ENCODE measurements at places on chromosomes 11 and 22.

DNA sequence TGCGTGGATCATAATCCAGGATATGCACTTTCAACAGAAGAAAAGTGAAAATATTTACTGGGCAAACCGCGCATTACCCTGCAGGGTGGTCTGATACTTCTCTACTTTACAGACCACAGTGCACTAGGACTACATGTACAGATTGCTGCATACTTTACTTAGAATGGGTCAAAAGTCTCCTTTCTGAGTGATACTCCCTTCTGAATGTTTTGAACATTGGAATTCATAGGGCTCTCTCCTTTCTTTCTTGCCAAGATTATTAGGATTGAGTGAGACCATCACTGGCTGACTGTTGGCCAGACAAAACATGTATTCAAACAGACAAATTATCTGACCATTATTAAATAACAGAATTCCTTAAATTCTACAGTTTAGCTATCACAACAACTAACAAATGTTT lies 6.6 kb upstream of the FIBIN start:
- no peak for DNase-seq

DNA sequence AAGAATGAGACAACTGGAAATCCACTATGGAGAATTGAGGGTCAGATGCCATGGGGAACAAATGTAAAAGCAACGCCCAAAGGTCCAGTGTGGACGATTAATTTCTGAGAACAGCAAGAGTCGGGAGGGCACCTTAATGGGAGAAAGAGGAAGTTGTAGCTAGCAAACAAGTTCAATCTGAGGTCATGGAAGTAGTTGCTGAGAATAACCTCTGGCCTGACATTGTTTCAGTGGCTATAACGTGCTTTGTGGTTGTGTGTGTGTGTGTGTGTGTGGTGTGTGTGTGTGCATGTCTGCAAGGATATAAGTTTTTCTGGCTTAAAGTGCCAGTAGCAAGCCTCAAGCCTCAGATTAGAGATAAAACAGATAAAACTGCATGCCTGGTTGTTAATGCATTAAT lies 1630.1 kb upstream of the TENM4 start:
- no peak for DNase-seq

DNA sequence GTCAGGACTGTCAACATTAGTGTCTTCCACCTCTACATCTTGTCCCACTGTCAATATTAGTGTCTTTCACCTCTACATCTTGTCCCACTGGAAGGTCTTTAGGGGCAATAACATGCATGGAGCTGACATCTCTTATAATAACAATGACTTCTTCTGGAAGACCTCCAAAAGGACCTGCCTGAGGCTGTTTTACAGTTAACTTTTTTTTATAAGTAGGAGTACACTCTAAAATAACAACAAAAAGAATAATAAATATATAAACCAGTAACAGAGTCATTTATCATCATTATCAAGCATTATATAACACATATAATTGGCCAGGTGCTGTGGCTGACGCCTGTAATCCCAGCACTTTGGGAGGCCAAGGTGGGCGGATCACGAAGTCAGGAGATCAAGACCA lies 57.5 kb downstream of the PAK1 start:
- no peak for DNase-seq

GRCh38 chr22:47086596-47087248 lies 324.3 kb downstream of the TBC1D22A start:
- no peak for DNase-seq

GRCh38 chr22:29972121-29972520 lies 89.1 kb downstream of the MTMR3 start:
- no peak for DNase-seq

GRCh38 chr11:4580124-4580523 lies 1.4 kb upstream of the OR52I2 start:
- DNase-seq, result no peak

DNA sequence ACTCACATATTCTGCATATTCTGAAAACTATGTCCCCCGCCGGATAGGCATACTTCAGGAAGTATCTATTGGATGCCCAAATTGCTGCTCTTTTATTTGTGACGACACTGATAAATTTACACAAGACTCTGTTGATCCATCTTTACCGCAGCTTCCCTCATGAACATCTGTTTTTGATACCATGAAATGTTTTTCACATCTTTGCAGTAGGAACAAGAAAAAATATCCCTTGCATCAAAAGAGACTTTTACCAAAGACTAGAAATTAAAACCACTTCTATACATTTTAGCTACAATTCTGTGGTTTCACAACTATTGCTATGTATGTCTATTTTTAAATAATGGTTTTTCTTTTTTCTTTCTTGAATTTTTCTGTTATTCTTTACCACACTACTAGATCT lies 15.3 kb downstream of the POU2AF2 start:
- DNase-seq, result no peak

DNA sequence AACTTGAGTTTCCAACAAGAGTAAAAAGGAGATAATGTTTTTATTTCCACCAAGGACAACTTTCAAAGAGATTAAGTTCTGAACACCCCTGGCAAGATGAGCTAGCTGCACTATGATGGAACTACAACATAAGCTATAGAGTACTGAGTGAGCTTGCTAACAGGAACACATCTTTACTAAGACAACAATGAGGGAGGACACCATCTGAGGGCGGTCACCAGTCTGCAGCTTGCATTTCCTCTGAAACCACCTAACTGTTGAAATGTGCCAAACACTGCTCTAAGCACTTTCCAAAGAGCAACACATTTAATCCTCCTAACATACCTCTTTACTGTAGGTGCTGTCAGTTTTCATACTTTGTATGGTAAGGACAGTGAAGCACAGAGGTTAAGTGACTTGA lies 68.4 kb downstream of the TCF20 start:
- DNase-seq, result no peak

DNA sequence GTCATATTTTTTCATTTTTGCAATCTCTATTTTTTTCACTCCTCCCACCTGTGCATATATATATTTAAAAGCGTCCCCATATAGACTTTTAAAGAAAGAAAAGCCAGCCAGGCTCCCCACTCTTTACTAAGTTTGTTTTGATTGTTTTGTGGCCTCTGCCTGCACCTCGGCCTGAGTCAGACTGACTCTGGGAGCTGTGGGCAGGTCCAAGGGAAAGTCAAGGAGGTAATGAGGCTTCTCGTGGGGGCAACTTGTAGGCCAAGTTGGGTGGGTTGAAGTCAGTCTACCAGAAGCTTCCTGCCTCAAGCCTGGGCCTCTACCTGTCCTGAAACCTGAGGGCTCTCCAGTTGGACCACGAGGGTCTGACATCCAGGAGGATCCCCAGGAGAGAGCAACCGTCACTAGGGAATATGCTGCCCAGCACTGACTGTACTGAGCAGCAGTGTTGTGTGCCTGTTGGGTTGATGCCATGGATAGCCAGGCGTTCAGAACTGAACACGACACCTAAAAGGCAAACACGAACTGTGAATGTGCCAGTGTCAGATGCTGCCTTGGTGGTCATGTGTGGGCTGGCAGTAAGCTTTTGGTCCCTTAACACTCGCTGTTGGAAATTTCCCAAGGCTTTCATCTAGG lies 58.8 kb downstream of the BMAL1 start:
- no peak for DNase-seq

DNA sequence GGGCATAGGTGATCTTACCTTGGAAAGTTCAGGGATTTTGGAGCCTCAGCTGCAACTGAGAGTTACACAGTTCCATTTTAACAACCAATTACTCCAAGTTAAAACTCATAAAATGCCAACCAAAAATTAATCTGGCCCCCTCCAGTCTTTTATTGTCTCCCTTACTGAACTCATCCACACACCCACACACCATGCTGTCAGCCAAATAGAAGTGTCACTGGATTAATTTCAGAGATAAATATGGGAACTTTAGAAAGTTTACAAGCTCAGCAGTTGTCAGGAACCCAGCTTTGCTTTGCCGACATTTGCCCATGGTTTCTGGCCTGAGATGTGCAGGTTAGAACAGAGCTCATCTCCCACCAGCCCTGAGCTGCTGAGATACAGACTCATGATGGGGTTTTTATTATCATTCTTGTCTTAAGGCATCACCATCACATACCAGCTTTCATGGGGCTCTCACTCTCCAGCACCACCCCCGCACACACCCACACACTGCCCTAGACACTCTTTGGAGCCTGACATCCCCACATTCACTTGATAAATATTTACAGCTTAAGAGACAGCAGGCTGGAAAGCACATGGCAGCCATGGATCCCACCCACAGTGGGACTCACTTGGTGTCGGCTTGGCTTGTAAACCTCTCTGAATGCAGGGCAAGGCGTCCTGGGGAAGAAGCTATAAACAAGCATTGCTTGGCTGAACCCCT lies 23.7 kb upstream of the CTR9 start:
- DNase-seq, result no peak

- no peak for DNase-seq
Measured at GRCh38 chr11:103013421-103013820, 57.9 kb upstream of the MMP13 start.

DNA sequence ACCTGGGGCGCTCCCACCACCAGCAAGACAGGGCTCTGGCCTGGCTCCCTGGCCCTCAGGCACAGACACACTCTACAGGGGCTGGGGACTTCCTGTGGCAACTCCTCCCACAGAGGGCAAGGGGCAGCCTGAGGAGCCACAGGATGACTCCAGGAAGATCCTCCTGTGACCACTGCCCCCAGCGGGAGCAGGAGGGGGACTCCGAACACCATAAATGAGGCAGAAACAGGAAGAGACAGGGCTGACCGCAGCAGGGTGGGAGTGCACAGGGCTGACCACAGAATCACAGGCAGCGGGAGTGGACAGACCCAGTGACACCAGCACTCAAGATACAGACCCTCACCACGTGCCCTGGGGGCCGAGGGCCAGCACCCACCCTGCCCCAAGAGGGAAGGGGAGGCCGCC lies 10.8 kb downstream of the ARAP1 start:
- DNase-seq, result no peak

- no peak for DNase-seq
Measured at GRCh38 chr11:68838572-68838964, 3.1 kb downstream of the CPT1A start.

DNA sequence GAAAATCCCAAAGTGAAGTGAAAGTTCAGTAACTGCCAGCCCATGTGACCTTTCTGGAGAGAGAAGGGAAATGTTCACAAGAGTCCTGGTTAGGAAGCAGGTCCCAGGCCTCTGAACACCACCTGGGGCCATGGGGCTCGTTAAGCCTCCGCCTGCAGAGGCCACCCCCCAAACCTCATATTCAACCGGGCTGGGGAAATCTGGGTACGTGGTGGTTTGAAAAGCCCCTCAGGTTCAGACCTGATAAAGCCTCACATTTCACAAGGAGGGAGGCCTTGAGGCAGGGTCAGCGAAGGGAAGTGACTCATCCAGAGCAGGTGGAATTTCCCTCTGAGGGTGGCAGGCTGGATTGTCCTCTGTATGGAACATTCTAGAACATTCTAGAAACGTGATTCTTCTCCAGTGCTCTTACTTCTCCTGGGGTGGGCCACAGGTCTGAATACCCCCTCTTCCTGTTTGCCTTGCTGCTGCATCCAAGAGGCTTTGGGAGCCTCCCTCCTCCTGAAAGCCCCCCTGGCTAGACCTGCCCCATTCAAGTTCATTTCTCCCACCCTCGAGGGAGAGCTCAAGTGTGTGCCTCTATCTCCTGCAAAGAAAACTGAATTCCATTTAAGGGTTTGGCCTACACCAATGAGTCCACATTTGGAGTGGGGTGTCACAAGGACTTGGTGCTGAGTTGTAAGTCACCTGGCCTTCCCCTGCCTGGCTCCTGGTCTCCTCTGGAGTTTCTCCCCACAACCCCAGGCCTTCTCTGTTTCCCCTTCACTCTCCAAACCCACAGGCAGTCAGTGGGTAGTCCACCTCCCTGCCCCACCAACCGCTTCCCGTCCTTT lies 6.3 kb downstream of the FXYD2 start:
- no peak for DNase-seq

- DNase-seq, result no peak
Measured at GRCh38 chr11:86606836-86607481, 65.5 kb downstream of the ME3 start.

DNA sequence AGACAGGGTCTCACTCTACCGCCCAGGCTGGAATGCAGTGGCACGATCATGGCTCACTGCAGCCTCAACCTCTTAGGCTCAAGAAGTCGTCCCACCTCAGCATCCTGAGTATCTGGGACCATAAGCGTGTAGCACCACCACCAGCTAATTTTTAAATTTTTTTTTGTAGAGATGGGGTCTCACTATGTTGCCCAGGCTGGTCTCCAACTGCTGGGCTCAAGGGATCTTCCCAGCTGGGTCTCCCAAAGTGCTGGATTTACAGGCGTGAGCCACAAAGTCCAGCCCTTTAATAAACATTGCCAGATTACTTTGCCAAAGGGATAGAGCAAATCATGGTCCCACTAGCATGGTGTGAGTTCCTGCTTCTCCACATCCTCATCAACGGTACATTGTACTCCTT lies 45.6 kb downstream of the KMT5B start:
- DNase-seq, result no peak

DNA sequence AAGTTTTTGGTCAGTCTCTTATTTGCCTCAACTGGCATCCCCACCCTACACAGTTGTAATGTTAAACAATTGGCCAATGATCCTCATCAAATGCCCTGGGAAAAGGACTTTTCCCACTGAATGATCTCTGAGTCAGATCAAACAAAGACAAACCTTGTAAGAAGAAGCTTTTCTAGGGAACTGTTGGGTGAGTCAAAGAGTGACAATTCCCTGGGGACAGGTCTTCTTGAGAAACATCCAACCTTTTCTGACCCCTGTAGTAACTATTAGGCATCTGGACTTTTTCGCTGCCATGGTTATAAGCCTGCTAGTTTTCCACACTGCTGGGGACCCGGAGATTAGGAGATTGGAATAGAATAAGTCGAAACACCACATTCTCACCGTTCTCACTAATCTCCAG lies 789.8 kb upstream of the API5 start:
- DNase-seq, result no peak

- no peak for DNase-seq
Measured at GRCh38 chr11:25899617-25900160, 432.2 kb upstream of the ANO3 start.

All from HuH-7.5 (cell line).